ENCODE measurements at places on chromosomes 12 and 14. TPM values are rescaled to one million over a fixed set of nuclear protein-coding genes. Genes with fewer than 3 reads are reported as not detected.

Gene SVOP
- total RNA-seq = not detected

Gene AVPR1A
- total RNA-seq = not detected

Gene SLC5A8
- not detected for total RNA-seq

Gene GNG2
- total RNA-seq = 19.0 TPM

Gene FOXN4
- not detected for total RNA-seq

Gene OASL
- total RNA-seq = 1.2 TPM

Gene NID2
- total RNA-seq = 93.7 TPM

Gene KRT79
- total RNA-seq = not detected

Gene A2M
- total RNA-seq = 239 TPM

Gene GLIPR1L1
- total RNA-seq = not detected

Gene PLEKHH1
- 0.33 TPM for total RNA-seq

Gene VRTN
- not detected for total RNA-seq

Gene ARHGDIB
- total RNA-seq = 8.3 TPM

Gene GAS2L3
- 33.4 TPM for total RNA-seq

Gene CPNE6
- not detected for total RNA-seq

Gene SCN8A
- 12.8 TPM for total RNA-seq

Gene GLT1D1
- under 0.01 TPM for total RNA-seq

Gene GPRC5D
- total RNA-seq = not detected

Gene C12orf50
- under 0.01 TPM for total RNA-seq

All from fibroblast of lung (primary cell).